Karpas-422 (cell line): ENCODE measurements at places on chromosomes 12 and 14.

GRCh38 chr12:12466157-12466556 is 96.5 kb downstream of the DUSP16 start:
- no peaks in the 10 kb centered on the region for H3K27me3 ChIP-seq
- DNase-seq = no peak
- H3K4me1 ChIP-seq = no peaks in the 10 kb centered on the region
- no peak overlapping the region for H3K4me3 ChIP-seq

DNA sequence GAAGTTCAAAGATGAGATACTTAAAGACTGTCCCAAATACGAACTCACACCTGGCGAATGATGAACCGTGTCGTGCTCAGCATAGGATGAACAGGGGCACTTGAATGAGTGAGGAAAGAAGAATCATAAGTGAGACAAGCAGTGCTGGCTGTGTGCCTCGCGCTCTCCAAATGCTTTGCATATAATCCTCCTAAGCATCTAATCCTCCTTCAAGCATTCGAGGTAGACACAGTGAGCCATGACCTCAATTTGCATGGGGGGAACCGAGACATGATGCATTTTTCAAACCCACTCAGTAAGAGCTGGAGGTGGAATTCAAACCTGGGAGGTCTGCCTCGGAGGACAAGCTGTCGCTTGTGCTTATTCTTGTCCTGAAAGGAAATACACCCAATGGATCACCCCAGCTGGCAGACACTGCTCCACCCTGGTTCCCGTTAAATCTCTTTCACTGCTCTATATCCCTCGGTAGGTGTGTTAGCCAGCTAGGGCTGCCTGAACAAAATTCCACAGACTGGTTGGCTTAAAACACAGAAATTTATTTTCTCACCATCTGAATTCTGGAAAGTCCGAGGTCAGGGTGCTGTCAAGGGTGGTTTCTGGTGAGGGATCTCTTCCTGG is 274.0 kb downstream of the SLC15A4 start:
- peak; percentile 59 for DNase-seq
- H3K4me1 ChIP-seq = peaks cover 13% of the 10 kb centered on the region
- no peak overlapping the region for H3K4me3 ChIP-seq
- no peak overlapping the region for H3K27ac ChIP-seq
- H3K27me3 ChIP-seq = peaks cover 2% of the 10 kb centered on the region; the same call in 1 of the 2 replicates
- H3K36me3 ChIP-seq = no peaks in the 10 kb centered on the region

DNA sequence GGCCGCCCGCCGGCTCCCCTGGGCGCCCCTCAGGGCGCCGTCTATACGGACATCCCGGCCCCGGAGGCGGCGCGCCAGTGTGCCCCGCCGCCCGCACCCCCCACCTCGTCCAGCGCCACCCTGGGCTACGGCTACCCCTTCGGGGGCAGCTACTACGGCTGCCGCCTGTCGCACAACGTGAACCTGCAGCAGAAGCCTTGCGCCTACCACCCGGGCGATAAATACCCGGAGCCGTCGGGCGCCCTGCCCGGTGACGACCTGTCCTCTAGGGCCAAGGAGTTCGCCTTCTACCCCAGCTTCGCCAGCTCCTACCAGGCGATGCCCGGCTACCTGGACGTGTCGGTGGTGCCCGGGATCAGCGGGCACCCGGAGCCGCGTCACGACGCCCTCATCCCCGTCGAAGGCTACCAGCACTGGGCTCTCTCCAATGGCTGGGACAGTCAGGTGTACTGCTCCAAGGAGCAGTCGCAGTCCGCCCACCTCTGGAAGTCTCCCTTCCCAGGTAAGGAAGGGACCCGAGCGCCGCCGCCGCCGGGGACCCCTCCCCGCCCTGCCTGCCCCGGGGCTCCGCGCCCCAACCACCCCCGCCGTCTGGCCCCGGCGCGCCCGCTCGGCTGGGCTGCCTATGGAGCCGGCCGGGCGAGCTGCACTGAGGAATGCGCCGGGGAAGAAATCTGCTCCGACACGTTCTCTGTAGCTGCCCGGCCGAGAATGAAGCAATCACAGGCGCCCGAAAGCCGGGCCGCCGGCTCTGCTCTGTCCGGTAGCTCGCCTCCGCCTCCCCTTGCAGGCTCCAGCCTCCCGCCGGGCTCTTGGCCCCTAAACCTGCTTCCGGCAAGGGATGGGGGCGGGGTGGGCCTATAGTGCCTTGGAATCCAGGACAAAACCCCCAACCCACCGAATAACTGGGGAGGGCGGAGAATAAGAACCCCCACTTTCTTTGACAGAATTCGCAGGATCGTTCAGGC is 794 bp downstream of the HOXC13 start:
- no peak for DNase-seq
- H3K27me3 ChIP-seq = no peaks in the 10 kb centered on the region
- no peaks in the 10 kb centered on the region for H3K36me3 ChIP-seq
- no peak overlapping the region for H3K27ac ChIP-seq

- no peak overlapping the region for H3K4me3 ChIP-seq
- no peak overlapping the region for H3K27ac ChIP-seq
- H3K27me3 ChIP-seq = no peaks in the 10 kb centered on the region
These were observed 60.0 kb downstream of the TMTC2 start for GRCh38 chr12:82746668-82747067.
